Parietal lobe (tissue), 2 donors: ENCODE measurements at places on chromosomes 1 and 21. TPM values are rescaled to one million over a fixed set of nuclear protein-coding genes. Genes with fewer than 3 reads are reported as not detected.

FCRL5 gene
- total RNA-seq = not detected

PTPRF gene
- 73.2 TPM for total RNA-seq

RPE65 gene
- total RNA-seq = 0.31 TPM

C1orf185 gene
- total RNA-seq = not detected

CDA gene
- not detected for total RNA-seq

ICOSLG gene
- 0.31 TPM for total RNA-seq

PDZK1 gene
- 0.31 TPM for total RNA-seq

PLA2G2C gene
- not detected for total RNA-seq

DYNLT4 gene
- not detected for total RNA-seq
